ENCODE measurements at places on chromosomes 7 and 10.
A peak's percentile ranks its signal among the peaks of the same experiment; 100 is the strongest.

- no peak for DNase-seq
These were observed 67.4 kb downstream of the HHEX start for GRCh38 chr10:92757066-92757710.

- DNase-seq, result no peak
These were observed 103.3 kb downstream of the CLEC2L start for GRCh38 chr7:139626817-139627216.

- no peak for DNase-seq
These were observed 31.8 kb downstream of the NUDT1 start for GRCh38 chr7:2273866-2274265.

DNA sequence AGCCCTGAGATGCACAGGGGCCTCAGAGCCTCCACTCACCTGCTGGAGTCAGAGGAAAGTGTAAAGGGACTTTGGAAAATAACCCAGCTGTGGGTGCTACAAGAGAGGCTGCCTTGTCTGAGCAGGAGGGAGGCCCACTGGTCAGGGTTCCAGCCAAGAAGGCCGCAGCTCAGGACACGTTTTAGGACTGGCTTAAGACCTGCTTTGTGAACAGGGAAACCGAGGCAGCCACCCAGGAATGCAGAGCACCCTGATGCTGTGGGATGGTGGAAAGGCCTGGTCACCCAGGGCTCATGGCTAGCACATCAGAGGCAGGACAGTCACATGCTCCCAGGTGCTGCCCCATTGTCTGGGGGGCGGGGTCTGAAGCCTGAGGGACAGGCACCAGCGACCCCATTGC lies 38.9 kb upstream of the CHST15 start:
- DNase-seq, result no peak

- DNase-seq, result no peak
These were observed 96.4 kb downstream of the MKI67 start for GRCh38 chr10:128029731-128030369.

GRCh38 chr7:13286916-13287315 lies 599.5 kb downstream of the ARL4A start:
- no peak for DNase-seq

GRCh38 chr7:81627536-81628287 lies 142.1 kb downstream of the HGF start:
- no peak for DNase-seq

DNA sequence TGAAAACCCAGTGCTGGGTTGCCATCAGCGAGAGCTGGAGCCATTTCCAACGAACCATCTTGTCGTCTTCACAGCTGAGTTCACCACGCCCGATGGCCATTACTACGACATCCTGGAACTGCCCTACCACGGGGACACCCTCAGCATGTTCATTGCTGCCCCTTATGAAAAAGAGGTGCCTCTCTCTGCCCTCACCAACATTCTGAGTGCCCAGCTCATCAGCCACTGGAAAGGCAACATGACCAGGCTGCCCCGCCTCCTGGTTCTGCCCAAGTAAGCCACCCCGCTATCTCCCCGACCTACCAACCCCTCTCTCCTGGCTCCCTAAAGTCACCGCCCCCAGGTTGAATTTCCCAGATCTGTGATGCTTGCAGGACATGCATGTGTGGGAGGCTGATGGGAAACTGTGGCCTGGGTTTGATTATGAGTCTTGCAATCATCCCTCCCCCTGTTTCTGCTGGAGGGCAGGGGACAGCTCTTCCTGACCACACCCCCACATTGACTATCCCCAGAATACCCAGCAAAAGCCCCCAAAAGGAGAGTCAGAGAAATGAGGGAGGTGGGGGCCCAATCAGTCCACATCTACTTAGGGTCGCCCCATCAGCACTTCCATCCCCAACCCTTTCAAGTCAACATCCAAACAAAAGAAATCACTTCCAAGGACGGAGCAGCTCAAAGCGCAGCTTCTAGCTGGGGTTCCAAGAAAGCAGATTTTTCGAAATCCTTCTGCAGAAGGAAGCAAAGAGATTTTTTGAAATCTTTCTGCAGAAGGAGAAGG lies 6.9 kb downstream of the SERPINE1 start:
- no peak for DNase-seq

GRCh38 chr10:132983252-132984007 lies 41.1 kb upstream of the CFAP46 start:
- no peak for DNase-seq

- DNase-seq, result no peak
These were observed 32.4 kb downstream of the WAPL start for GRCh38 chr10:86489071-86489810.

- DNase-seq, result no peak
These were observed 1041.8 kb downstream of the SORCS3 start for GRCh38 chr10:105682911-105683310.

- DNase-seq, result no peak
These were observed 27.1 kb upstream of the SOSTDC1 start for GRCh38 chr7:16492513-16493062.

DNA sequence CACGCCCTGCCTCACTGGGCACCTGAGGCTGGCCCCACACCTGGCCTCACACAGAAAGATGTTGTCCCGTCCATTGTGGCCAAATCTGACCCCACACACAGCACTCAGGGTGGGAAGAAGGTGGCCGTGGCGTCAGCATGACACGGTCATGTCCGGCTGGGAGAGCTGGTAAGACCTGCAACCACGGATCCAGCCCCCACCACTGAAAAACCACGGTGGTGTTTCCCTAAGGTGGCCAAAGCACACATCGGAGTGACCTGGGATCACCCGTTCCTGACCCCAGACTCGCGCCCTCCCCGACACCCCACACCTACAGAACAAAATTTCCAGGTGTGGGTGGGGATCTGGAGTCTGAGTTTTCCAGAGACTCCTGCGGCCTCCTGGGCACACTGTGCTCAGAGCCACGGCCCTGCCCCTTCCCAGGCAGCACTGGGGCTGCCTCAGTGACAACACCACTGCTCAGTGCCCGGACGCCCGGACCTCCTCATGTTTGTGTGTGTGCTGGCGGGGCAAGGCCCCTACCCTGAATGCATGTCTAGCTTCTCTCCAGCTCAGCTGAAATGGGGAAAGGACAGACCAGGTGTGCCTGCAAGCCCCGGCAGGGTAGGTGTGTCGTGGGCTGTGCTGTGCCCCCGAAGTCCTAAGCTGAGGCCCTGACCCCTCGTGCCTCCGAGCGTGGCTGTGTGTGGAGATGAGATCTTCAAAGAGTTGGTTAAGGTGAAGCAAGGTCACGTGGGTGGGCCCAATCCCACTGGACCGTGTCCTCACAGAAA lies 36.1 kb downstream of the STK32C start:
- no peak for DNase-seq

- no peak for DNase-seq
These were observed 69.5 kb upstream of the PPIF start for GRCh38 chr10:79277579-79278269.

DNA sequence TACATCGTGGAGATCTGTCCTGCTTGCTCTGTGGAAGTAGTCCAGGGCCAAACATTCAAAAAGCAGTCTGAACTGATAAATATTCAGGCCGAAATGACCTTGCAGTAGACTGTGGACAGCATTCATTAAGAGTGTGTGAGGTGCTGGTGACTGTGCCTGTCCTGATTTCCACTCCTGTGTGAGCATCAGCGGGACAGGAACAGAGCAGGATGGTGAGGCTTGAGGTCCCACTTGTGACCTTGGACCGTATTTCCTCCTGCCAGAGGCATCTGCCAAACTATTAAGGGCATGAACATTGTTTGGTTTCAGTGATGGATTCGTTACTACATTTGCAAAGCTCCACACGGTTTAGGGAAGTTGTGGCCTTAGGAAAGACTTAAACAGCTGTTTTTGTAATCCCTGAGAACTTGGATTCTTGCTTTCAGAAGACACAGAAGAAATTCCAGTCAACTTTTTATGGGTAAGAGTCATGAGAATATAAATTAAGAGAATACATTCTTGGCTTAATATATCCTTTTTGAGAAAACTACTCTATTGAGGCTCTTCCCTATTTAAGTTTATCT lies 32.8 kb downstream of the CCNY start:
- DNase-seq, result no peak

- no peak for DNase-seq
These were observed 115.5 kb downstream of the WDFY4 start for GRCh38 chr10:48800007-48800675.

GRCh38 chr10:84026821-84027257 lies 112.5 kb upstream of the GHITM start:
- no peak for DNase-seq

DNA sequence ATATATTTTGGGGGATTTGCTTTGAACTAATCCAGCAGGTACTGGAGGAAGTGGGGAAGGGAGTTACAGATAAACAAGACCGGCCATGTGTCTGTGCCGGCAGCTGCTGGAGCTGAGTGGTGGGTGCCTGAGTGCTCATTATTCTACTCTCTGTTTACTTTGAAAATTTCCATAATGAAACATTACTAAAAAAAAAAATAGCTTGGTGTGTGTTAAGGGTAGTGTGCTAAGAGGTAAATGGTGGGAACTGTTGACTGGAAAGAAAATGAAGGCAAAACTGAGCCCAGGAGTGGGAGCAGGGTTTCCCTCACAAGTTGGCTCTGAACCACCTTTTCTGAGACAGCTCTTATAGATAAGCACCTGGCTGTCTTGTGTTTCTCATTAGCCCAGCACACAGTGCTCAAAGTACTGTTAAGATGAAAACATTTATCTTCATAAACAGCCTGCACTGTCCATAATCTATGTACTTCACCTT lies 50.6 kb downstream of the PARD3 start:
- DNase-seq, result peak; percentile 79

DNA sequence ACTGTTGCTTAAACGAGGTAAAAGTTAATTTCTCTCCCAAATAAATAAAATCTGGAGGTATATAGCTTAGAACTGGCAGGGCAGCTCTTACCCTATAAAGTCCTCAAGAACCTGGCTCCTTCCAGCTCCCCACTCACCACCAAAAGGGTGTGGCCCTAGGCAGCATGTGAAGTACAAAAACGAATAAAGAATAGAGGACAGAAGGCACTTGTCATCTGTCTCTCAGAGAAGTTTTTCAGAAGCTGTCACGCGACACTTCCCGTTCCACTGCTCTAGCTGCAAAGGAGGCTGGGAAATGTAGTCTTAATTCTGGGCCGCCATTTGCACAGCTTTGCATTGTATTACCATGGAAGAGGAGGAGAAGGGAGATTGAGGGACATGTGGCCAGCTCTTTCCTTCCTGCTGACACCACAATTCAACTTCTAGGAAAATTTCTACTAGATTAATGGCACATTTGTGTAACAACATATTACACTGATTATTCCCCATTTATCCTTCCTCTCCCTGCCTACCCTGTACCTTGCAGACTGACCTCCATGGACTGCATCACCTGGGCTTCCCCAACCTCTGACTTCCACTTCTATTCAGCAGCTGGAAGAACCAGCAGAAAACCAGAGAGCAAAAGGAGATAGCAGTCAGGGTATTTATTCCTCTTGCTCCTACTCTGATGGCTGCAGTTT lies 62.2 kb downstream of the CCDC71L start:
- peak; percentile 7 for DNase-seq

DNA sequence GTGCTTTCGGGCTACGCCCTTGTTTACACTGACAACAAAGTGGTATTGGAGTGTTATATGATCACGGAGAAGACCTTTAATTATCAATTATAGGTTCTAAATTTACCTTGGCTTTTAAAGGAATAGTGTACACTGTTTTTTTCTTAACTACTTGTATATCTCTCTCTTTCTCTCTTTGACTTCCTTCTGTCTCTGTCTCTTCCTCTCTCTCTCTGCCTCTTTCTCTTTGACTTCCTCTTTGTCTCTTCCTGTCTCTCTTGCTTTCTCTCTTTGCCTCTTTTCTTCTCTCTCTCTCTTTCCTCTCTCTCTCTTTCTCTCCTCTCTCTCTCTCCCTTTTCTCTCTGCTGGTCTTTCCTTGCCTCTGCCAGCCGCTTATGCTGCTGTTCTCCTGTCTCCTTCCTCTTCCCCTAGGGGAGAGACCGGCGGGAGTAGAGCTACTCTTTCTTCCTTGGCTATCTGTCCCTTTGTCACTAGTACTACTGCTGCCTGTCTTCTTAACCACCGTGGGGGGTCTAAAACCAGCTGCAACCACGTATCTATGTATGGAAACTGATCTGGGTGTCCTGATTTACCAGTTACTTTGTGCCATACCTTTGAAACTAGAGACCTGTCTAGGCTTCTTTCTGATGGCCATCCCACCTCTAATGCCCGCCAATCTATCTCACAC lies 36.9 kb upstream of the GSDME start:
- no peak for DNase-seq

DNA sequence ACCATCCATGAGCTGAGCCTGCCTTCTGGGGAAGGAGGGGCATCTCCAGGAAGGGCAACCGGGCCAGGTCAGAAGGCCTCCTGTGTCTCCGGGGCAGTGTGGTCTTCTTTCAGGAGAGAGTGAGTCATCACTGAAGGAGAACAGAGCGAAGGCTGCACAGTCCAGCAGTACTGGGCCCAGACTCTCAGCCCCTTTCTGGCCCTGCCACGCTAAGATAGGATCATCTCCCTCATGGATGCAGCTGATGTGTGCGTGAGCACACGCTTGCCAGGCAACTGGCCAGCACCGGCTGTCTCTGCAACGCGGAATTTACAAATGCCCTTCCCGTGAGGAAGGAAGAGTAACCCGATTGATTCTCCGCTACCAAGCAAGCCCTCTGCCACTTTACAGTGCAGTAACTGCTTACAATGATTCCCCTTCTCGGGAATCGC lies 328.2 kb downstream of the TNS3 start:
- DNase-seq, result no peak

GRCh38 chr7:135911099-135911498 lies 66.1 kb downstream of the MTPN start:
- DNase-seq, result no peak

DNA sequence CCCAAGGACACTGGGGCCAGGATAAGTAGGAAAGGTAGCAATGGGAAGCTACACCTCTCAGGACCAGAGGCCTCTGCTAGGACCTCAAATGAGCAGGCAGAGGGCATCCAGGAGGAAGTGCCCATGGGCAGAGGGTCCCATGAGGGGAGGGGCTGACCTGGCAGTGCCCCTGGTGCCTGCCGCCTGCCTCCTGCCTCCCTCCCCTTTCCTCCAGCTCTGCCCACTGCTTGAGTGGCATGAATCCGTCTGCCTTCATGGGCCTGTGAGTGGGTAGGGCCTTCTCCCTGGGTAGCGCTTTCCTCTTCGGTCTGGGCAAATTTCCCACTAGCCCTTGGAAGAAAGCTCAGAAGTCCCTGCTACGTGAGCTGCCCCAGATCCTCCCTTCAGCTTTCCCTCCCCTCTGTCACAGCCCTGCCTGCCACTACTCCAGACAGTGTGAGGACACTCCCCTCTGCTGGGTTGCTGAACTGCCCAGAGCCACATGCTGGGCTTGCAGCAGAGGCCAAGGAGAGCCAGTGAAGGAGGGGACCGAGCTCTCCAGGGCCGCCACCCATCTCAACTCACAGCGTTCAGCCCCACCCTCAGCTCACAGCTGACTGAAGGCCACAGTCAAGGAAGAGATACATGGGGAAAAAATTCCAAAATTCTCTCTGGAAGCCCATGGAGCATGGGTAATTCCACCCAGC lies 141.4 kb downstream of the ARHGAP22 start:
- DNase-seq, result no peak

GRCh38 chr7:123682690-123683089 lies 27.0 kb downstream of the LMOD2 start:
- DNase-seq, result no peak

- DNase-seq, result no peak
These were observed 56.5 kb upstream of the MPP7 start for GRCh38 chr10:28359334-28359733.

All from NCI-H1436 treated with DMSO at 0.1 percent for 48 hours (cell line).